ENCODE measurements at places on chromosomes 7 and 10.

DNA sequence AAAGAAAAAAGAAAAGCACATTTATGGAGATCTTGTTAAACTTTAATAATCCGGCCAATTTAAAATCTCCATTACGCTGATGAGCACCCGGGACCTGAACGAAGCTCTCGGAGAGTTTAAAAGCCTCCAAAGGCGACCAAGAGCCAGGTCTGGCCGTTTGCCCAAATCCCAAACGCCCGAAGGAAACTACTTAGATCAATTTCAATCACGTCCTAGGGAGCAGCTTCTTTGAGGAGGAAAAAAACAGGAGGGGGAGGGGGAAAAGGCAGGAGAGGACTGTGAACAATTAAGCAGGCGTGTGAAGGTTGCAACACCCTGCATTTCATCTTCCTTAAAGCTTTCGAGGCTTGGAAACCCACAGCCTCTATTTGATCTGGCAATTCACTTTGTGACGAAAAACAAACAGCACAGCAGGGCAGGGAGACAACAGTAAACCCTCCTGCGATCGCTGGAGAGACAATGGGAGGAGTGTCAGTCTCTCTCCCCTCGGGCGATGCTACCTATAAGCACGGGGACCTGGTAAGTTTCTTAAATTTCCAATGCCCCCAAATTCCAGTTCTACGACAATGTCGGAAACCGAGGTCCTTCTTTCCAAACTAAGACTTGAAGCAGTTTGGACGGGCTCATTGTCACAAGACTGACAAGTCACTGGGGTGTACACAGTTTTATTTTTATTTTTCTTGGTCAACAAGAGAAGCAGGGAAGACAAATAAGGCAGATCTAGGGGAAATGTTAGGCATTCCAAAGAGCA lies 1.2 kb downstream of the KLF6 start:
- peak; percentile 58 for DNase-seq

GRCh38 chr10:5582736-5583135 lies 58.0 kb downstream of the CALML3 start:
- no peak for DNase-seq

DNA sequence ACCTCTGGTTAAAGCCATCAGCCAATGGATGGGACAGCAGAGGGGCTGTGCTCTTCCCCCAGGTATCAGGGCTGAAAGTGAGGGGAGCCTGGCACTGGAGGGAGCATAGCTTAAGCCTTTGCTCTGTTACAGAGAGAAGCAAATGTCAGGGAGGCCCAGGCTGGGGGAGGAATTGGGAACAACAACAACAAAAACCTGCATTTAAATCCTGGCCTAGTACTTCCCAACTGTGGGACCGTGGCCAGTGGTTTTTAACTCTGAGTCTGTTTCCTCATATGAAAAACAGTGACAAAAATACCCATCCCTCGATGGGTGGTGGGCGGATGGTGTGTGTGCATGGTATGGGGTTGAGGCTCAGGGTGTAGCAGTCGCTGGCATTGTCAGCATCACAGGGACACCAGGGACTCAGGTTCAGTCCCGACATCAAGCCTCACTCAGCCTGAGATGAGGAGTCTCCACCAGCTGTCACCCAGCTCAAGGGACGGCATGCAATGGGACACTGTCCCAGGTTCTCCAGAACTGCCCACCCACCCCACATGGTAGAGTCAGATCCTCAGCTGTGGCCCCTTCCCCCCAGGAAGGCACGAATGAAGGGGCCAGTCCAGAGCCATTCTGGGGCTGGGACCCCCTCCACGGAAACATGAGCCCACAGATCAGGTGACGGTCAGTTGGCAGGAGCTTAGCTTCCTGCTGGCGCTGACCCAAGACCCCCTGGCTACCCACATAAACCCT lies 74.5 kb downstream of the AFAP1L2 start:
- DNase-seq, result no peak

- no peak for DNase-seq
Measured at GRCh38 chr7:24908727-24909126, 71.3 kb downstream of the OSBPL3 start.

DNA sequence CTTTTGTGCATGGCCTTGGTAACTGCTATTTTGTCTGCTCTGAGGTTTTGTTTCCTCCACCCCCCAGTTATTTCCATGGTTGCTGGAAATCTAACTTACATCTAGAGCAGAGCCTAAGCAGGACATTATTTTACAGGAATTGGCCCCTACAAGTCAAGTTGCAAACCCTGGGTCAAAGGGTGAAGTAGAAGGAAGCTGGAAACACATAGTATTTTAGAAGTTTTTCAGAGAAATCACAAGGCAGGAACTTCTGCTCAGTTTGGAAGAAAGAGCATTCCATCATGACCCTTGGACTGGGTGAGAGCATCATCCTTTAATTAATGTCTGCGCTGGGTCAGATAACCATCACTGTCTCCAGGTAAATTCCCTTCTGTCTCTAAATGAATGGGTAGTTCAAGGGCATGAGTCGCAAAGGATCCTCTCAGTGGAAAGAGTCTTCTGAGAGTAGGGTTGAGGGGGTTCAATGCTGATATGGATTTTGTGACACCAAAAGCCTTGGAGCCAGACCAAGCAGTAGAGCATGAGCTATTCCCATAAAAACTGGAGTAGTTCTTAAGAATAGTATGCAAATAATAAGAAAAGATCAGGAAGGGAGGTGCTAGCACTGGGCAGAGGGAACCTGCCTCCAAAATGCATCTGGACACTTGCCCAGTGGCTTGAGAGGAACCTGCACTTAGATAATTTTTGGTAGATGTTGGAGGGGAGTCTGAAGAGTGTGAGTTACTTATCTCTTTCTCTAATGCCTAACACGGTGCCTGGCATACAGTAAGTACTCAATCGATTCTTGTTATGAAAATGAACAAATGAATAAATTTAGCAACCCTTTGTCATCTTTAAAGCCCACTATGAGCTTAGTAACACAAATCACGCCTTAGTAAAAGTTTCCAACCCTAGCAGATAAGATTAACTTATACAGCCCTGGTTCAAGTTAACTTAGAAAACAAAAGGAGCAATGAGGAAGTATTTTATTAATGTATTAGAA lies 160.6 kb upstream of the ADO start:
- no peak for DNase-seq

GRCh38 chr10:88315755-88316154 lies 267.4 kb downstream of the RNLS start:
- DNase-seq, result no peak

DNA sequence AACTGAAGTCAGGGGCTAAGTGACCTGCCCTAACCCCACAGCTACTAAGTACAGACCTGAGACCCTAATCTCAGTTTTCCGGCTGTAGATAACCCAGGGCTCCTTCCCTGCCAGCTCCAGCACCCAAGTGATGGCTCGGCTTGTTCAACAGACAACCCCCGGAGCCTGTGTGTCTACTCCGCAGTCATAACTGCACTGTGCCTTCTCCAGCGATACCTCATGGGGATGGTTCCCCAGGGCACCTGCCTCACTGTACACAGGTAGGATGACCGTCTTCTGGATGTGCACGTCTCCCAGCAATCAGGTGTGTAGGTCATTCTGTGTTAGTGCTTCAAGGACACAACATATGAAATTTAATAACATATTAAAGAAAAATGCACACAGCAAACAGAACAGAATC lies 37.1 kb downstream of the CPXM2 start:
- DNase-seq, result no peak

DNA sequence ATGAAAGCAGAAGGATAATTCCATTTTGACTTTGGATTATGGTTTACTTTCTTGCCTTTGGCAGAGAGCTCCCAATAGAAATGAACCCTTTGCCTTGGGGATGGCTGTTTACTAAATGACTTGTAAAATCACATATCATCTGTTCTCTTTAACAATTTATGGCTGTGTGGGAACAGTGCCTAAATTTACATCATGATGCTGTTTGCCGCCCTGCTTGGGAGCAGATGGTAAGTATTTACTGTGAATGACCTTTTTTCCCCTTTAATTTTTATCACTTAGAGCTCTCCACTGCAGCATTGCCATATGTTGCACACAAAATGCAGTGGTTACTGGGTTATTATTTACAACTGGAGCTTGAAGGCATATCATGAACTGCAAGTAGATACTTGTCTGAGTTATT lies 13.4 kb downstream of the HEPACAM2 start:
- no peak for DNase-seq

DNA sequence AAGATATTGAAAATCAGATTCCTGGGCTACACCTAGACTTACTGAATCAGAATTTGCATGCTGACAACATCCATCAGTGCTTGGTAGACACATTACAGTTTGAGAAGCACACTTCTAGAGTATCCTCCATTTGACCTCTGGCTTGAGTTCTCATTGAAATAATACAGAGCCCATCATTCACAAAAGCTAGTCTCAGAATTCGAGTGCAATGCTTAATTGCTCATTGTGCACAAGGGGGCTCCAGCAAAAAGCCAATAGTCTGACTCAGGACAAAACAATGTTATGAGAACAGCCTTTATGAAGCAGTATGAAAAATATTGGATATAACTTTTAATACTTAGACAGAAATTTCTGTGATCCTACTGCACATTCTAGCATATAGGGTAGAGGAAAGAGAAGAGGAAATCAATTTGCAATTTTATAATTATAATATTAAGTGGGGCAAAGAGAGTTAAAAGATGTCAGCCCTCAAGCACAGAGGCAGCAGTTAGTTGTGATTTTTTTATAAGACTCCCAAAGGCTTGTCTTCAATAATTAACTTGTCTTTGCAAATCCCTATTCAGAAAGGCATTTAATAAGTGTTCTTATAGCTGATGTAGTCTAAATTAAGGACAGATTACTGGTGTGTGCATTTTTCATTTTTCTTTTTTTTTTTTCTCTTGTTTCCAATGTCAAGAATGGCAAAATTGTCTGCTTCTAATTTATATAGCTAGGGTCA lies 105.8 kb upstream of the ANK3 start:
- no peak for DNase-seq
